ENCODE measurements at places on chromosomes 5 and 9.
A peak's percentile ranks its signal among the peaks of the same experiment; 100 is the strongest.

- no peak for DNase-seq
Observed at GRCh38 chr5:72501488-72501887, 5.7 kb downstream of the ZNF366 start.

- peak; percentile 36 for DNase-seq
Observed at GRCh38 chr5:43121913-43122484, 1.3 kb downstream of the ZNF131 start.

DNA sequence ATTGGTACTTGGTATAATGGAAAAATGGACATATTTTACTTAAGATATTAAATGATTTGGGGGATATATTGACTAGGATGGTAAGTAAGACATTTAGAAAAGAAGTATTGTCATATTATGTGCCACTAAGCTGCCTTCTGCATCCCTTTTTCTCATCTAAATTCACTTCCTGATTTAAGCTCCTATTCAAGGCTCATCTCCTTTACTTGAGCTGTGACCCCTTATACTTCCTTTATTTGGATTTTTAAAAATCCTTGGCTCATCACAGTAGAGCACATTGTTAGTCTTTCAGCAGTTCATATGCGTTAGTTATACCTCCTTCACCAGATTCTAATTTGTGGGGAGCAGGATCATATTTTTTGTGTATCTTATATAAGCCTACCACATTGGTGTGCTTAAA is 6.6 kb downstream of the COMMD10 start:
- DNase-seq = no peak

GRCh38 chr5:128498844-128499455 is 39.1 kb downstream of the FBN2 start:
- DNase-seq = peak; percentile 3

DNA sequence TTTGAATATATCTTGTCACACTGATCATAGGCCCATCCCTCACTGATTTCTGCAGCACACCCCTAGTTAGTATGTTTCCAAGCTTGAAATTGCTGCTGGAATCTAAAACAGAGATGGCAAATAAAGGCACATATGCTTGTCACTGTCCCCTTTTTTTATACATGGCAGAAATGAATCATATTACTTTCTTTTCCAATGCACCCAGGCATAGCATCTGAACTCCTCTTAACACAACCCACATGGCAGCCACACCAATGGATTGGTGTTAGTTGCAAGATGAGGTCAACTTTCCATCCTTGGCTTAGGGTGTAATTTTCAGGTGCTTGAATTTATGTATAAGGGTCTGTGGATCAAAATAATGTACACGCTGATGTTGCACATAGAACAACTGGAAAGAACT is 473.8 kb upstream of the ZNF608 start:
- no peak for DNase-seq

DNA sequence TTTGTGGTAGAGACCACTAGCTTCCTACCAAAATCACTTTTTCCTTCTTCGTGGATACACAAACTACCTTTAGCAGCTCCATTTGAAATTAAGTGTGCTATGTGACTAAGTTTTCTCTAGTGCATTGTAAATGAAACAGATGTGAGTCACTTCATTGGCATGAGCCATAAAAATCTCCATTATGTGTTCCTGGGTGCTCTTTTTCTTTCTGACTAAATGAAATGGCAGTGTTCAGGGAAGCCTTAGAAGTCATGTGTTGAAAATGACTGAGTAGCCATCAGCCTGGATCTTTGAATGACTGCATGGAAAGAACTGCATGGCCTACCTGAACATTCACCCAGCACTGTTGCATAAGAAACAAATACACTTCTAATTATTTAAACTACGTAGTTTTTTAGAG is 107.9 kb downstream of the NDUFAF2 start:
- DNase-seq = no peak

- DNase-seq = no peak
Observed at GRCh38 chr5:66565878-66566277, 30.3 kb upstream of the MAST4 start.

DNA sequence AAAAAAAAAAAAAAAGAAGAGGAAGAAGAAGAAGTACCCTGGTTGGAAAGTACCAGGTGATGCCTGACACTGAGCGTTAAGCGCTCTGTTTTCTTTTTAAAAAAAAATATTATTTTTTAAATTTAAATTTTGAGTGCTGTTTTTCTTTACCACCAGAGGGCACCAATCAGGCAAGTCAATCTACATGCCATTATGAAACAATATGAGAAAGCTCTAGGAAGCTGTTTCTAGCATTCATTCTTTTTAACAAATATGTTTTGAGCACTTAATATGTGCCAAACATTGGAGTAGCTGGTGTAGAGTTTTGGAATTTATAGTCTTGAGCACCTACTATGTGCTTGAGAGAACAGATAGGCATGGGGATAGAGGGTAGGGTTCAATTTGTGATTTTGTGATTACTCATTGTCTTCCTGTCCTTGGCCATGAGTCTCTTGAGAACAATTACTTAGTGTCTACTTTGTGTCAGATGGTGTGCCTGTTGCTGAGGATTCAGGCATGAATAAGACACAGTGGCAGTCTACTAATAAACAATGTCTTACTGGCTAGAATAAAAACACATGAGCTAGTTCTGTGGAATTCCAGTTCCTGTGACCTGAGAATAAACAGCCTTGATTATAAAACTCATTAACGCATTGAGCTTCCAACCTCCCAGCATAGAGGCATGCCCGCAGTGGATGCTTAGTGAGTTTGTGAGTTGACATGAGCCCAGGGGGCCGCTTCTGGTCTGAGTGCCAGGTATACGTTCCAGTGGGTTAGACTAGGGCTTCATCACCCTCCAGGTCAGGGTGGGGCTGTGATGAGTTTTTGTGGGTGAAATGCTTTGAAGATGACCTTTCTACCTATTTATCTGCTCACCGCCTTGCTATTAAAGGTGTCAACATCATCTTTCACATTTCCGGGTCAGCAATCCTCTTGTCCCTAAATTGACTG is 3.0 kb upstream of the UBE2R2 start:
- peak; percentile 22 for DNase-seq

DNA sequence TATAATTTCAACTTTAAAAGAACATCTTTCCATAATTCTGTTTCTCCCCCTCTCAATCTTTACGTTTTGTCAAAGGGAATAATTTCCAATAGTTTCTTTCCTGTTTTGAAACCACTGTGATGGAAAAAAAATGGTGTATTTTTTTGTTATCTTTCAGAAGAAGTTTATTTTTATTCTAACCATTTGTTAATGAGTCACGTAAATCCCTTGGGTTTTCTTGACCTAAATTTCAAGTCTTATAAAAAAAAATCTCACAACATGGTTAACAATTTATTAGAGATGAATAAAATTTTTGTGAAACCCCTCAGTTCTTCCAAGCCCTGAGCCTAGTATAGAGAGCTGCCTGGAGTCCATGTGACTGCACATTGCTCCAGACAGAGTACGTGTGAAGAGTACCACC is 106.1 kb upstream of the FBXL17 start:
- DNase-seq = no peak

DNA sequence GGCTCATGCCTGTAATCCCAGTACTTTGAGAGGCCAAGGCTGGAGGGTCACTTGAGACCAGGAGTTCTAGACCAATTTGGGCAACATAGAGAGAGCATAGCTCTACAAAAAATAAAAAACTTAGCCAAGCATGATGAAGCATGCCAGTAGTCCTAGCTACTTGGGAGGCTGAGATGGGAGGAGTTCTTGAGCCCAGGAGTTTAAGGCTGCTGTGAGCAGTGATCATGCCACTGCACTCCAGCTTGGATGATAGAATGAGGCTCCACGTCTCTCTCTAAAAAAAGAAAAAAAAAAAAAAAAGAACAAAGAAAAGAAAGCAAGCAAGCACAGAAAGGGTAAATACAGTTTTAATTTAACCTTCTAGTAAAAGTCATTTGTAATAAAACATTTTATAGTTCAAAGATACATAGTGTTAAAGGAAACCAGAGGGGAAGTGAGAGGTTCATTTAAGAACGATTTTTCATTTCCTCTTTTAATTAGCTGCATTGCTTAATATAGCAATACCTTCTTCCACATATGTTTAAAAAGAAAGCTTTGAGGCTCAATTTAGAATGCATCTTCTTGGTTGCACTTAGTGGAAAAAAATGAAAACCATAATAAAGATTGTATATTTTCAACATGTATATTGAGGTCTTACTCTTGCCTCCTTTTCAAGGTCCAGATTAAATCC is 14.9 kb downstream of the GAPT start:
- no peak for DNase-seq

DNA sequence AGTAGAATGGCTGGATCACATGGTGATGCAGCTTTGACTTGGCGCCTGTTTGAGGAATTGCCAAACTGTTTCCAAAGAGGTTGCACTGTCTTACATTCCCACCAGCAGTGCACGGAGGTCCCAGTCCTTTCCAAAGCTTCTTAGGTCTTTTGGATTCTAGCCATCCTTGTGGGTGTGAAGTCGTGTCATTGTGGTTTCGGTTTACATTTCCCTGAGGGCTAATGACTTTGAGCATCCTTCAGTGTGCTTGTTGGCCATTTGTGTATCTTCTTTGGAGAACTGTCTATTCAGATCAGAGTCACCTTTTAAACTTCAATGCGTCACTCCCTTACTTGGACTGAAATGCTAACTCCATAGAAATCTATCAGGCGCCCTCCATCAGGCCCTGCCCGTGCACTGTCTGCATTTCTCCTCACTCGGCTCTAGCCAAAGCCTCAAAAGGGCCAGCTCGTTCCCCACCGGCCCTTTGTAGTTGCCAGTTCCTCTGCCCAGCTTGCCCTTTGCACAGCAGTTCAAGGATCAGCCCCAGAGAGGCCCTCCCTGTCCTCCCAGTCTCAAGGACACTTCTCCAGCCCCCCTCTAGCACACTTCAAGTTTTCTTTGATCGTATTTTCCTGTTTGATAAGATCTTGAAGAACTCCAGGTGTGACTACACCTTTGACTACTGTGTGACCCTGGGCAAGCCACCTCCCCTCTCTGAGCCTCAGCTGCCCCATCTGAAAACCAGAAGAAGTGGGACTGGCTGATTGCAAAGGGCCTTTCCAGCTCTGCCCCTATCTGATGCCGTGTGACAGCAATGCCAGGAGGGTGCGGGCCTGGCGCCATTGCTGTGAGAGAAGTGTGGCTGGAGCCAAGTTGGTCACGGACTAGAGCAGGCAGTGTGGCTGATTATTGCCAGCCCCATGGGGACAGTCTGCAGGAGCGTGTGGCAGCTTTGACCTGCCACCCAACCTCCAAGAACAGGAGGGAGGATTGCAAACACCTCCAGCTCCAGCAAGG is 5.6 kb downstream of the HRH2 start:
- no peak for DNase-seq

DNA sequence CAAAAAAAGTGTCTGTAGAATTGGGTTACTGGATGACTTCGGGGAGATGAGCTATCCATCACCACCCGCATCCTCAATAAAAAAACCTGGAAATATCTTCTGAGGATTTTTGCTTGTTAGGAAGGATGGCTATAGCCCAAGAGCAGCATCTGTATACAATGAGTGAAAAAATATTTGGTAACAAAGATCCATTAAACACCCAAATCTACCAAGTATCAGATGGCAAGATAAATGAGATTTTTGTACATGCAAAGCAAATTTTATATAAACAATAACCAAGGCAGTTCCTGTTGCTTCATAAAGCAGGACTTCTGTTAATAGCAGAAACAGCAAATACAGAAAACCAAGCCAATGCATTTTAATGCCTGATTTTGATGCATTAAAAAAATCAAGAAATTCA is 166.6 kb downstream of the SLC28A3 start:
- DNase-seq = no peak

- no peak for DNase-seq
Observed at GRCh38 chr9:106927916-106928315, 65.0 kb downstream of the ZNF462 start.

Measured in HuH-7 (cell line).